ENCODE measurements at places on chromosomes 5 and 9.

DNA sequence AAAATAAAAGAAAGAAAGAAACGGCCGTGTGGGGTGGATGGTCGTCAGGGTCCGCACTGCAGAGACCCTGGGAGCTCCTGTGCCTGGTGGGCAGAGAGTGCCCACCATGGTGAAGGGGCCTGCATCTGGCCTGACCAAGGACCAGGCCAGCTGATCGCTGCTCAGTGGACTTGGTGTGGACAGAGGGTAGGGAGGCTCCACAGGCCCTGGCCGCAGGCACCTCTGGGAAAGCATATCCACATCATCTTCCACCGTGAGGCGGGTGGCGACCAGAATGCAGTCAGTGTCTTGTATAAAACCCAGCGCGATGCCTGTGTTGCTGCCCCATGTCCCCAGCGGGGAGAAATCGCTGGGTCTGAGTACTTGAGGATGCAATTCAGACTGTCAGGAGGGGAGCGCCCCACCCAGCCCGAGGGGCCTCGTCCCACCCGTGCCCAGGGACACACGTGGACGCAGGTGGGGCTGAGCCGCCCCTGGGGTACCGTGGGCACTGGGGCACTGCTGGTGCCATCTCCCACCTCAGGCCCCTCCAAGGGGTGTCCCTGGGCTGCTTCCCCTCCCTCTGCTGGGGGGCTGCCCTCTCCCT is 27.8 kb upstream of the SLC6A19 start:
- no peak for DNase-seq

DNA sequence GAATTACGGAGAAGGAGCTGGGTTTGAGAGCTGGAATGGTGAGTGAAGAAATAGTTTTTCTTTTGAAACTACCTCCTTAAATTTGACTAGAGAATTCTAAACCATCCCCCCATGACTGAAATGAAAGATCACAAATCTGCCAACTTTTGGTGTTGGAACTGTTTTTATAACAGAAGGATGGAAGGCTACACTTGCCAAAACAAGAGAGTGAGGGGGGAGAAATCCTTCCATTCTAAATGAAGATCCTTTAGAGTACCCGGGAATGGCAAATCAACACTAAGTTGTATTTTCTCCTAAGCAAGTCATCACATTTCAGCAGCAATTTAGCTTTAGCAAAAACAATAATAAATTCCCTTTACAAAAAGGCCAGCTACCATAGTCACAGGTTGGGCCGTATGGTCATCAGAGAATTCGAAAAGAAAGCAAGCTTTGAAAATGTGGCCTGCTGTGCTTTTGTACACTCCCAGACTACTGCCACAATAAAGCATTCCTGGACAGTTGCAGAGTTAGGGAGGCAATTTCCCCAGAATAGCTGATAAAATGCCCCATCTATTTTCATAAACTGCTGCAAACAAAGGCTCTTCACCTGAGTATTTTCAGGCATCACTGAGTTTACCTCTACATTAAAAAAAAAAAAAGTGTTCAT is 25.0 kb upstream of the FREM1 start:
- DNase-seq: no peak

DNA sequence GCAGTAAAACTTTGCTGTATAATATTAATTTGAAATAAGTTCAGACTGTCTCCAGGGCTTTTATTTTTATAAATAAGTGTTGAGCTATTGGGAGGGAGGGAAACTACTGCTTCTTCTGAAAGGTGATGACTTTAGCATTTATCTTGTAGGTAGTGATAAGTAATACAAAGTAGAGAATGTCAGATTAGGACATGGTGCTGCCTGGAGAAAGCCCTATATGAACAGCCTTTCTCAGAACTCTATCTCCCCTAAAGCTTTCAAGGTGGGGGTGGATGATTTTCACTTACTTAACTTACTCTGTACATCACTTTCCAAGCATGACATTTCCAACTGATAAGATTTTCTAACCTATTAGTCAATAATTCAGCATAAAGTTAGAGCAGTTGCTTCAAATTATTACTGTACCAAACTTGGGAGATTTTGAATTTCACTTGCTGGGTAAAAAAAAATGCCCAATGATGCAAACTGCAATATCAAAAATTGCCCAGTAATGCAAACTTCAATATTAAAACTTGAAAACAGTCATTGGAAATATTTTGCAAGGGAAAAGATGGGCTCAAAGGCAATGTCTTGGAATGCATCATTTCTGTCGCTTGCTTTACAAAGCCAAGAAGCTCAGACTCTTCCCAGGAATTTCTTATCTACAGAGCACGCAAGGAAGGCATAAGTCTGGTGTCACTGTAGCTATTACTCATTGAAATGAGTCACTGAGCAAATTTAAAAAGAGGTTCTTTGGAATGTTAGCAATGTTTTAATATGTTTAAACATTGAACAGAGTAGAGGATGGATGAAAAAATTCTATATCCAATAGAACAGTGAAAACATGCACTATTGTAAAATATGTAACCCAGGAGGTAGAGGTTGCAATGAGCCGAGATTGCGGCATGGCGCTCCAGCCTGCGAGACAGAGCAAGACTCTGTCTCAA is 569.5 kb downstream of the PSAT1 start:
- no peak for DNase-seq

DNA sequence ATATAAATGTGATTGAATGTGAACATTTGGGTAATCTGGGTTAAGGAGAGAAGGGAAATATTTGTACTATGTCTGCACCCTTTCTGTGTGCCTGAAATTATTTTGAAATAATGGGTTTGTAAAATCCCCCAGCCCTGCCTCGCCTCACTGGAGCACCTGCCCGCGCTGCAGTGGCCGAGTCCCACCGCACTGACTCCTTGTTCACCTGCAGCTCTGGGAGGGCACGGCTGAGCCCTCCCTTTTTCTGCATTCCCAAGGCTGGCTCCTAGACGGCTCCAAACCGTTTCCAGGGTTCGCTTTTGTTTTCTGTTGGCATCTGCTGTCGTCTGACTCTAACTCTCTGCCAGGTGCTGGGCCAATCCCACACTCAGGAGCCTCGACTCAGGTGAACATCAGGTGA is 17.6 kb upstream of the PPP1R26 start:
- no peak for DNase-seq

GRCh38 chr5:143629871-143630659 is 181.9 kb upstream of the HMHB1 start:
- no peak for DNase-seq

GRCh38 chr5:43433382-43433781 is 21.2 kb upstream of the CCL28 start:
- DNase-seq: no peak

DNA sequence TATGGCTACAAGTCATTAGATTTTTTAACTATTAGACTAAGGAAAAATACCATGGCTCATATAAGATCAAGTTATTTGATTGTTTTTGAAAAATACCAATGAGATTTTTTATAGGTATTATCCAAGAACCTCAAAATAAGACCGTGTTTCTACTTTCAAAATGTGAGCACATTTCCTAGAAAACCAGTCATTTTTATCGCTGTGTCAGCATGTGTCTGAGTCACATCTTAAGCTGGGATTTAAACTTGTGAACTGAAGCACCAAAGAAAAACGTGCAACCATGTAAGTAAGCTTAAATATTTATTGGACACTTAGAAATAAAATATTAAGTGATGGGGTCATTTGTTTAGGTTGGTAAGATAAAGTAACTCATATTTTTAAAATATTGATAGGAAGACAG is 1676.0 kb upstream of the NUDT12 start:
- no peak for DNase-seq

DNA sequence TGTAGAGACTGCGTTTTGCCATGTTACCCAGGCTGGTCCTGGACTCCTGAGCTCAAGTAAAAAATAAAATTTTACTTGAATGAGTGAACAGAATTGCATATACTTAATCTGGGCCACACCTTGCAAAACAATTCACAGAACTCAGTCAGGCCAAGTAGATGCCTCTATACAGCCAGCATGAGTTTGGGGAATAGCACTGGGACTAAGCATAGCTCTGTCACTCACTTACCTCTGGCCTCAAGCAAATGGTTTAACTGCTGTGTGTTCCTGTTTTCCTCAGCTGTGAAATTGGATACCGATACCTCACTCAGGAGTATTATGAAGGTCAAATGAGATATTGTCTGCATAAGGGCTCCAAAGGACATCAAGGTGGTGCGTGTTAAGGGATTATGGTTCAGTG is 10.9 kb upstream of the FRMPD1 start:
- no peak for DNase-seq

GRCh38 chr9:112484607-112485006 is 2.0 kb upstream of the KIAA1958 start:
- DNase-seq: no peak

DNA sequence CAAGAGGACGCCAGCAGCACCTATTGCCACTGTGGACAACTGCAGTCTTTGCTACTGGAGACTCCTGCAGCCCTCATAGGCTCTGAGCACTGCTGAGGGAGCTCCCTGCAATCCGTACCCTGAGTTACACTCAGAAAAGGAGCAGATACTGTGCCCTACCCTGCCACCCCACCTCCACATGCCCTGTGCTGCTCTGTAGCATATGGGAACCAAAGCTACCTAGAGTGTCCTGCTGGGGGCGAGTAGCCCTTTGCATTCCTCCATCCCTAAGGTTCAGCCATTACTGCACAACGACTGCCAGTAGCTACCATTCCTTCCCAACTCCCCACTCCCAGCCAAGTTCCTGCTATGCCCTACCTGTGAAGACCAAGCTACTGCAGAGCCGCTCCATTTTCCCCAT is 90.2 kb upstream of the SNCAIP start:
- no peak for DNase-seq

- no peak for DNase-seq
Measured at GRCh38 chr9:125630436-125630835, 76.6 kb downstream of the MAPKAP1 start.

- DNase-seq: no peak
Measured at GRCh38 chr5:30960036-30960435, 233.4 kb upstream of the CDH6 start.

GRCh38 chr5:39767916-39768315 is 343.1 kb upstream of the DAB2 start:
- no peak for DNase-seq

DNA sequence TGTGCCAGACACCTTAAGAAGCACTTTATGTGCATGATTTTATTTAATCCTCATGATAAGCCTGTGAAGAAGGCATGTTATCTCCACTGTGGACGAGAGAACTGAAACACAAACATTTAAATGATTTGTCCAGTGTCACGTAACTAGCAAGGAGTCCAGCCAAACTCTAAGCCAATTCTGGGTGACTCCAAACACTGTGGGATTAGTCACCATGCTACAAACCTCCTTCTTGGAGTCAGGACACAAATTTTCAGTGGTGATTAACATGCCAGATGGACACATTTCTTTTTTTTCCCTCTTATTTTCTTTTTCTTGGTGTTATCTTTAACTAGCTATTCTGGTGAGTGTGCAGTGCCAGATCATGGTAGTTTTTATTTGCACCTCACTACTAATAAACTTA is 316.8 kb downstream of the NDUFS4 start:
- no peak for DNase-seq

GRCh38 chr9:135048046-135048757 is 39.3 kb upstream of the OLFM1 start:
- DNase-seq: peak; percentile 6

DNA sequence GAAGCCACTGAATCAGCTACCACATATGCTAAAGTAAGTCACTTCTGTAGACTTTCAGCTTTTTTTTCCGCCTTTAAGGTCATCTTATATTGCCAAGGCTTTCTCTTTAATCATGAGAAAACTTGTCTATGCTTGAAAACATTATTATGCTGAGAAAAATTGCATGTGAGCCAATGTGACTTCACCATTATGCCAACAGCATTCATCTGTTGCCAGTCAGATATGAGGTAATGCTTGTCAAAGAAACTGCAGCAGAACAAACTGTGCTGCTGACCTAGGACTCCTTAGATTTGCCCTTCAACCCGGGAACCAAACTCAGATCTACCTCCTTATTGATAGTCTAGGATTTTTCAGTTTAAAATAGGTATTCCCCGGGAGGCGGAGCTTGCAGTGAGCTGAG is 34.3 kb downstream of the SLC44A1 start:
- DNase-seq: no peak

DNA sequence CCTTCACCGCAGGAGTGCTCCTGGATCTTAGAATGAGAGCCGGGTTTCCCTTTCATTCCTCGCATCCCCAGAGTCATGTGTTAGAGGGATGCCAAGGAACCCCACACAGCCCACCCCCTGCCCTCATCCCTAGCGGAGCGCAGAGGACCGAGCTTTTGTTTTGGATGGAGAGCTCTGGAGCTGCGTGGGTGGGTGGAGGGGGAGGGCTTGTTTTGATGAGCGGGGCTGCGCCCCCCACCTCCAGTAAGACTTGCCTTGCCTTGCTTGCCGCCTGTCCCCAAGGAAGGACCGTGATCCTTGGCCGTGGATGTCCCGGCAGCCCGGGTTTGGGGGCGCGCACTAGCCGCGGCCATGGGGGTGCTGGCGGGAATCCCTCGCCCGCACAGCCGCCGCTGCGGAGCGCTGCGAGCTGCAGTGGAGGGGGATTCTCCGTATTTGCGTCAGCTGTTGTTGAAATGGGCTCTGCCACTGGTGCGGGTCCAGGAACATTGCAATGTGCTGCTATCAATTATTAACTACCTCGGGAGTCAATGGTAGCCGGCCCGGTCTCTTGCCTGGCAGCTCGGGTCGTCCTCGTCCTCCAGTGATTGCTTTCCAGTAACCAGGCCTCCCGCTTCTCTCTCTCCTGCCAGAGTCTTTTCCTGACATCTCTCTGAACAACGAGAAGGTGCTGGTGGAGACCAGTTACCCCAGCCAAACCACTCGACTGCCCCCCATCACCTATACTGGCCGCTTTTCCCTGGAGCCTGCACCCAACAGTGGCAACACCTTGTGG is 1.0 kb downstream of the EGR1 start:
- DNase-seq: no peak

DNA sequence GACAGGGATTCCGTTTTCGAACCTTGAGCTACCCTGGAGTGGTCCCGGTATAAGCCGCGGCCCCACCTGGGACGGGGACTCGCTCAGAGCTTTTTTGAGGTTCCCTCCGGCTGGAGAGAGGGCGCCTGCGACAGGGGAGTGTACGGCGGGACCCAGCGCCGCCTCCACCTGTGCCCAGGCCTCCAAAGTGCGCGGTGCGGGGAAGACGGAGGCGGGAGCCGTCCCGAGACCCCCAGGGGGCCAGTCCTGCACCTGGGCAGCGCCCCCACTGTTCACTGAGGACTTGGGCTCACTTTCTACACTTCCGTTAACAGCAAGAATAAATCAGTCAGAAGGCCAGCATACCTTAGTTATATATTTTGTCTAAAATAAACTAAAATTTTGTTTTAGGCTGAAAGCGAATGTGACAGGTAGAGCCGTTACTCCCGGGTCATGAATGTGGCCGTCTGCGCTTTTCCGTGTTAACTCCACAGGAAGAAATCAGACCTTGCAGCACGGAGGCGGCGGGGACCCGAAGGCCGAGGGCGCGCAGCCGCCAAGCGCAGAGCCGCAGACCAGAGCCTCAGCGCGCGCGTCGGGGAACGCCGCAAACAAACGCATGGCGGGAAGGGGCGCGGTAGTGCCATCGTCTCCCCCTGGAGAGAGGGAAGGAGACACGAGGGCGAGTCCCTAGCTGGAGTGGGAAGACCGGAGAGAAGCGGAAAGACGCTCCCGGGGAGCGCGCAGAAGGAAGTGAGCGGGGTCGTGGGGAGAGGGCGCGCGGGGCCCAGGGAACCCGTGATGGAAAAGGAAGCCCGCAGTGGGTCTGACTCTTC is 14.1 kb downstream of the TRIM7 start:
- no peak for DNase-seq

GRCh38 chr5:144421411-144421810 is 250.7 kb downstream of the KCTD16 start:
- no peak for DNase-seq

Data from activated naive CD4-positive, alpha-beta T cell treated with anti-CD3 and anti-CD28 coated beads, Interleukin-2, amount 50 U/mL, for 72 hours (primary cell).